Left cardiac atrium (tissue), 4 donors: ENCODE measurements at places on chromosomes 1 and 21. TPM values are rescaled to one million over a fixed set of nuclear protein-coding genes. Genes with fewer than 3 reads are reported as not detected.

GRCh38 chr1:118300808-118301207 is 115.8 kb upstream of the SPAG17 start:
- DNase-seq = no peak

Gene SPATA1
- total RNA-seq = 2.2 TPM

Gene SETSIP
- not detected for total RNA-seq

Gene RNU1-3
- total RNA-seq = 5,988 TPM
